ENCODE measurements at places on chromosomes 4 and X.

- no peak for DNase-seq
These were observed 8.8 kb downstream of the ACSL1 start for GRCh38 chr4:184816962-184817361.

DNA sequence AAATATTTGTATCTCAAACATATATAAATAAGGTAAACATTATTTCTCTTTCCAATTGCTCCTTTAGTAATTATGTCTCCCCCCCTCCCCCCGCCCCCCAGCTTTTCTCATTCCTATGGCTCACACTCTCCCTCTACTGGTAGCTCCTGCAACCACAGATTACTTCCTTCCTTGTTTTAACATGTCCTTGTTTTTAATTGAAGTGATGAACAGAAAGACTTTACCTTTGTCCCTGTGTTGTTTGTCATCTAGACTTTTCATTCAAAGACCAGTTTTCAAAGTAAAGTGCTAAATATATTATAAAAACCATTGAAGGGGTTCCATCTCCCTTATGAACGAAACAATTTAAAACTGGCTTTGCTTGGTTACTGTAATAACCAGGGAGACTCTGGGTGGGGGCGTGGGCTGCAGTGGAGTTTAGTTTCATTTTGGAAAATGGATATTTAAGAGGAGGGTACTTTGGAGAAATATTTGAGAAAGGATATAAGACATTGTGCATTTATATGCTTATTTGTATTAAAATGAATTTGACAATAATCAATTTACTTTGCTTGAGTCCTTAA, 352.9 kb downstream of the RAPGEF2 start:
- peak; percentile 49 for DNase-seq

GRCh38 chrX:111283446-111283845, 13.2 kb upstream of the CAPN6 start:
- DNase-seq: no peak

- no peak for DNase-seq
These were observed 1.0 kb upstream of the PIN4 start for GRCh38 chrX:72180539-72180938.

DNA sequence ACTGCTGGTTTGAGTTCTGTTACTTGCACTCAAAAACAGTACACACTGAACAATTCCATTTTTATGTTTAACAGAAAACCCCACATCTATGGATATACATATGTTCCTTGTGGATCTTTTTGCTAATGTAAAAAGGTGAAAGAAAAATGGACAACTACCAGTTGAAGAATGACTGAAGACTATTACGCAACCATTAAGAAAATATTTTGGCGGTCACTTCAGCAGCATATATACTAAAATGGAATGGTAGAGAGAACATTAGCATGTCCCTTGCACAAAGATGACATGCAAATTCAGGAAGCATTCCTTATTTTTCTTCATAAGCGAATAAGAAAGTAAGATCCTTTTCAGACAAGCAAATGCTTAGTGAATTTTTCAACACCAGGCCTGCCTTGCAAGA, 84.6 kb upstream of the FMR1 start:
- DNase-seq: no peak

DNA sequence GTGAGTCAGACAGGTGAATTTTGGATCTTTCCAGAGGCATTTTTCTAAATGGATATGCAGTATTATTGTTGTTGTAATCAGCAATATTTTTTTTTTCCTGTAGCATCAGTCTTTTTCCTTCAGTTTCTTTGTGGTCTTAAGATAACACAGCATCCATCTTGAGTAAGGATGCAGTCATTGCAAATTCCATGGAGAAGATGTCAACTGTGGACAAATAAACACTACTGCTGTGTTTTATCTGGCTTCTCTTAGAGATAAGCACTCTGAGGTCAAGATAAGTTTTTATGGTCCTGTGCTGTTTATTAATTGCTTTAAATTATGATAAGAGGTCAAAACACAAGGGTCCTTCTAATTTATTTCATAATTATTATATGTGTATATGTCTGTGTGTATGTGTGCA, 1255.7 kb downstream of the ADGRL3 start:
- DNase-seq: no peak

DNA sequence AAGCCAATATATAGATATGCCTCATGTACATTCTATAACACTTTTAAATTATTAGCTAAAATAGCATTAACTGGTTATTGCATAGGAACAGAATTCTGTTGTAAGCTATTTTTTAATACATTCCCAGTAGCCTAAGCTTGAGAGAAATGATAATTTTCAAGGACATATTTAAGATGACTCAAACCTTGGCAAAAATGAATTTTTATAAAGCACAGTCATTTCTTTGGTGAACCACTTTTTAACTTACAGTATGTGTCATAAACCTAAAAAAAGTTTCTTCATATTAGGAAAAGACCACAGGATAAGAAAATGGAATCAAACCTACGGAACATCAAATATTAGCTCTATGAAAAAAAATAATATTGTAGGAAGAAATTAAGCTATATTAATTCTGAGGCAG, 986.3 kb downstream of the STIM2 start:
- DNase-seq: no peak

DNA sequence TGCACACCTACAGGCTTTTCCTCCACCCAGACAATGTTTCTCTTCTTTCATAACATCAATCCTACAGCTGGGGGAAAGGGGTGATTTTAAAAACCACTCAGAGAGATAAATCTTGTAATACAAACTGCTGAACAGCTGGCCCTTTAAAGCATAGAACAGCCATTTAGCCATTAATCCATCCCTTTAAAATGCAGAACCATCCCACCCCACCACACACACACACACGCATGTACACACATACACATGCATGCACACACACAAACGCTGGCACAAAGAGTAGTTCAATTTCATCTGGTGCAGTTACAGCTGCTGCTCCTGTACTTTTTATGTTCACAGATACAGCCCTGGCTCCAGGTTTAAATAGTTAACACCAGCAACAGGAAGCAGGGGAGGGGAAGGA, 426.1 kb downstream of the MID1IP1 start:
- DNase-seq: no peak

GRCh38 chr4:73705721-73706120, 34.6 kb upstream of the CXCL8 start:
- DNase-seq: no peak

DNA sequence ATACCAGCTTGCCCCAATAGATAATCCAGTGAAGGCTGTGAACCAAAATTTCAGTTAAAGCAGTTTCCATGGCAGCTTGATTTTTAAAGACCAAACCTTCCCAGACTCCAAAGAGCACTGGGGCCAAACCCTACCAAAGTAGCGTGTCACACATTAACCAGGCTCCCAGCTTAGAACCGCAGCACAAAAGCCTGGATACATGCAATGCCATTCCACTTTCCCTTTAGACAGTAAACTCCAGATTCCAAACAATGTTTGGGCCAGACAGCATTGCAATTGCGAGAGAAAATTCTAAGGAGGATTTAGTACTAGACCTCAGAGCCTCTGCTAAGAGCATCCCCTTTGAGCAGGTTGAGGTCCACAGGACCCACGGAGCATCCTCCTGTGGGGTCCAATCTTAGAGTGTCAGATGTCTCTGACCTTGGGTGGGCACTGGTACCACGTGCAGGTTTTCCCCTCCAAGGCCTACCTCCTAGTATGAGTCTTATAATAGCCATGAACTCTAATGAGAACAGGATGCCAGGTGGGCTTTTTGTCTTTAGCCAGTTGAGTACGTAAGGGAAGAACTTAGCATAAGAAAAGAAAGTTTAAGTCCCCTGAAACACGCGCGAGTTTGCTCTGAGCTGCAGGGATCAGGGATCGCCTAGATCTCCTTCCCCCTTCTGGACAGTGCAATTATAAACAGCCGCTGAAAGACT, 38.8 kb downstream of the MGARP start:
- DNase-seq: no peak

- DNase-seq: peak; percentile 13
These were observed 63.0 kb upstream of the ZXDB start for GRCh38 chrX:57528670-57529255.

DNA sequence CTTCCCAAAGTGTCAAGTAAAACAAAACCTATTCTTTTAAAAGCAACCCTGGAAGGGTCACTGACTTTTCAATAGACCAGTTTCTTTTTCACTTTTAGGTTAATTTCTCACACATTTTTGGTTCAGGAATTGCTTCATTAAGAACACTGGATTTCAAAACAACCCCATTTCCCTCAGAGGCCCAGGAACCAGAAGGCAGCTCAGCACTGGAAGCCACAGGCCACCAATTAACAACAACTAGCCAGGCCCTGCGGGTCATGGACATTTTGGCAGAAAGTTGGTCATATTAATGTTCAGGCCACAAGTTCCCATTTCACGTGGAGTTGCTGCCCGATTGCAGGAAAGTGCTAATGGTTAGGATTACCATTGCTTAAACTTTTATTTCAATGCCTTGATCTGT, 39.8 kb downstream of the HAND2 start:
- DNase-seq: no peak

GRCh38 chr4:17400686-17401085, 111.2 kb downstream of the QDPR start:
- DNase-seq: no peak

- peak; percentile 7 for DNase-seq
These were observed 281.7 kb downstream of the UNC5C start for GRCh38 chr4:95267081-95267480.

GRCh38 chr4:136319789-136320464, 1212.4 kb downstream of the PCDH18 start:
- DNase-seq: peak; percentile 10

DNA sequence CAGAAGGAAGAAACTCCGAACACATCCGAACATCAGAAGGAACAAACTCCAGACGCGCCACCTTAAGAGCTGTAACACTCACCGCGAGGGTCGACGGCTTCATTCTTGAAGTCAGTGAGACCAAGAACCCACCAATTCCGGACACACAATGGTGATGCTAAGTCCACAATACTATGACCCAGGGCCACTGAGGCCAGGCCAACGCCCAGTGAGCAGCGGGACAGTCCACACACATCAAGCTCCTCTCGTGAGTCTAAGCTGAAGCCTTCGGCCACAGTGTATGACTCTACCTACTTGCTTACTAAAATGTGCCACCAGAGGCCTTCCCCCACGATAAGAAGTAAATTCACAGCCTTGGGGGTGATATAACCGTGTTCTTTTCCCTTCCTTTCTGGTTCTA, 10.2 kb upstream of the CDKN2AIP start:
- no peak for DNase-seq

DNA sequence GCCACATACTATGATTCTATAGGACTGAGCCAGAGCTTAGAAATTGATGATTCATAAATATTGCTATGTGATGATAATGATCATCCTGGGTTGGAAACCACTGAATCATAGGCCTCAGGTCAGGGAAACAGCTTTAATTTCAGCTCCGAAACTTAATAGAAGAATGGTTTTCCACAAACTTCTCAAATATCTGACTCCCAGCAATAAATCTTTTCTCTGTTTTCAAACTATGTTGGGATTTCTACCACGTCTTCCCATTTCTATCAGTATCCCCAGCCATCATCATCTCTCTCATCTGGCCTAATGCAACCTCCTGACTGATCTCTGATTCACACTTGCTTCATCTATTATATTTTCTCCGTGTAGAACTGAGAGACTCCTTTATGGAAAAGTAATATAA, 521.8 kb upstream of the AGA start:
- no peak for DNase-seq

GRCh38 chrX:30248854-30249253, 1.9 kb downstream of the MAGEB1 start:
- no peak for DNase-seq

- no peak for DNase-seq
These were observed 251.8 kb upstream of the FTHL17 start for GRCh38 chrX:31323658-31324057.

GRCh38 chr4:185552254-185552653, 16.9 kb upstream of the PDLIM3 start:
- no peak for DNase-seq

GRCh38 chr4:21769404-21770147, 179.0 kb downstream of the KCNIP4 start:
- DNase-seq: no peak

GRCh38 chr4:43757147-43757546, 691.5 kb downstream of the KCTD8 start:
- DNase-seq: no peak

- DNase-seq: no peak
These were observed 224.7 kb downstream of the ANTXR2 start for GRCh38 chr4:79848329-79848728.

GRCh38 chrX:12610079-12610478, 181.1 kb upstream of the PRPS2 start:
- DNase-seq: no peak

GRCh38 chrX:136268051-136269048, 17.1 kb upstream of the MAP7D3 start:
- peak; percentile 15 for DNase-seq

DNA sequence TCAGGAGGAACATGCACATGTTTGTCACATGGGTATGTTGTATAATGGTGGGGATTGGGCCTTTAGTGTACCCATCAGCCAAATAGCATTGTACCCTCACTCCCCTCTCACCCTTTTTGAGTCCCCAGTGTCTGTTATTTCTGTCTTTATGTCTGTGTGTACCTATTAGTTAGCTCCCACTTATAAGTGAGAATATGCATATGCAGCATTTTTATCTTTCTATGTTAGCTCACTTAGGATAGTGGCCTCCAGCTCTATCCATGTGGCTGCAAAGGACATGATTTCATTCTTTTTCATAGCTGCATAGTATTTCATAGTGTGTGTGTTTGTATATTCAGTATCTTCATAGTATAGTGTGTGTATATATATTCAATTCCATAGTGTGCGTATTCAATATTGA, 64.6 kb downstream of the DCLK2 start:
- DNase-seq: no peak

DNA sequence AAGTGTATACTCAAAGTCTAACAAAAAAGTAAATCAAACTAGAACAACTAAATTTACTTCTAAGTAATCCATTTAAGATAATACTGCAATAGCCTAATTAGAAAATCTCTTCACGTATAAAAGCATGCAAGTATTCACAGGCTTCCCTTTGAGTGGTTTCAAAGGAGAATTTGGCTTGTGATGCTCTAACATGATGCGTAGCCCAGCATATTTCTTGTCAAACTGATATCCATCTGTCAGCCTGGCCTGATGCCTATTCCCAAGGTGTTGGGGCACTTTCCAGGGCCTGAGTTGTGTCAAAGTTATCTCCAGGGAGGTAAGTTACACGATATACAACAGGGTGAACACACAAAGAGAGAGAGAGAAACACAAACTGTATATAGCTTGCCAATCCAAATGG, 287.0 kb upstream of the MAGEB18 start:
- DNase-seq: no peak

GRCh38 chr4:181661090-181661489, 582.1 kb upstream of the TENM3 start:
- no peak for DNase-seq

DNA sequence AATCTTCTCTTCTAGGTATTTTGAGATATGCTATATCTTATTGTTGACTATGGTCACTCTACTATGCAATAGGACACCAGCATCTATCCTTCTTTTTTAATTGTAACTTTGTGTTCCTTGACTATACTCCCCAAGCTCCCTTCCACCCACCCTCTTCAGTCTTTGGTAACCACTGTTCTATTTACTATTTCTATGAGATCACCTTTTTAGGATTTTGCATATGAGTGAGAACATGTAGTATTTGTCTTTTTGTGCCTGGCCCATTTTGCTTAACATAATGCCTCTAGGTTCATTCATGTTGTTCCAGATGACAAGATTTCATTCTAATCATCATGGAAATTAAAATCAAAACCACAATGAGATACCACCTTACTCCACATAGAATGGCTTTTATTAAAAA, 63.3 kb upstream of the BANK1 start:
- no peak for DNase-seq

GRCh38 chr4:108834835-108835384, 72.1 kb upstream of the ETNPPL start:
- DNase-seq: no peak

All from A549 (cell line).